ENCODE measurements at places on chromosomes 4 and X. TPM values are rescaled to one million over a fixed set of nuclear protein-coding genes. Genes with fewer than 3 reads are reported as not detected.

DNA sequence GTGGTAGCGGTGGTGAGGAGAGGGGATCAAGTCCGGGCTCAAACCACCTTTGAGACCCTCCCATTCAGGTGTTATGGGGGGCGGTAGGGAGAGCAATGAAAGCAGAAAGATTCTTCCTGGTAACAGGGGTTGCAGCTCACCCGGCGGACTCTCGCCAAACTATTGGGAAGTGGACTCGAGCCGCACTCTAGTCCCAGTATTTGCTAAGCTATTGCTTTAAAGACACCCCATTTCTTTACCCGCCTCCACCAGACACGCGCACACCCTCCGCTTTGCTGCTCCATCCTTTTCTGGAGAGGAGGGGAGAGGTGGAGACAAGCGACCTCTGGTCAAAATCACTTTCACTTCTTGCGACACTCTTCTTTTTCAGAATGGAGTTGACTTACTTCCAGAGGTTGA lies 625 bp upstream of the GABRA4 start:
- no peak for DNase-seq

The MAGEE2 gene
- total RNA-seq, result 0.48 TPM

DNA sequence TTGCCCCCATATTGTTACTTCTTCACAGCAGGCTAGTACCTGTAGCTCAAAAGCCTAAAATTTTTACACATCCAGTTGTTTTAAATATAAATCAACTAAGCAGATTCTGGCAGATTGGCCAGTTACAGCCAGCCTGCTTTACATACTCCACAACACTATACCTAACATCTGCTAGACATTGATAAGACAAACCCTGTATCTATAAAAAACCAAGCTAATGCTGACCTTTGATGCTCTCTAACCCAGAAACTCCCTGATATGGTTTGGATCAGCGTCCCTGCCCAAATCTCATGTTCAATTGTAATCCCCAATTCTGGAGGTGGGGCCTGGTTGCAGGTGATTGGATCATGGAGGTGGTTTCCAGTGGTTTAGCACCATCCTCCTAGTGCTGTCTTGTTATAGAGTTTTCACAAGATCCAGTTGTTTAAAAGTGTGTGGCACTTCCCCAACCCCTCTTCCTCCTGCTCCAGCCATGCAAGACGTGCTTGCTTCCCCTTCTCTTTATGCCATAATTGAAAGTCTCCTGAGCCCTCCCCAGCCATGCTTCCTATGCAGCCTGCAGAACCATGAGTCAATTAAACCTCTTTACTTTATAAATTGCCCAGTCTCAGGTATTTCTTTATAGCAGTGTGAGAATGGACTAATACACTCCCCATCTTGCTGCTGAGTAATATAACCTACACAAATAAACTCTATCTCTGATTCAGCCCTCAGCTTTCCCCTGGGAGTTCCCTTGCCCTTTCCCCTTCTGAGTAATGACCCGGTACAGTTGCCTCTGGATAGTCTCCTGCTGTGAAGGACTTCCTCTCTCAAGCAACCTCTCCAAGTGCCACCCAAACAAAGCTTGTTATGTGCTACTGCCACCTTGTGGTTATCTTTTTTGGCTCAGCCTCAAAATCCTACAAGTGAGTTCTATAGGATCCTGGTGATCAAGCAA lies 39.6 kb downstream of the ZCCHC13 start:
- peak; percentile 28 for DNase-seq

DNA sequence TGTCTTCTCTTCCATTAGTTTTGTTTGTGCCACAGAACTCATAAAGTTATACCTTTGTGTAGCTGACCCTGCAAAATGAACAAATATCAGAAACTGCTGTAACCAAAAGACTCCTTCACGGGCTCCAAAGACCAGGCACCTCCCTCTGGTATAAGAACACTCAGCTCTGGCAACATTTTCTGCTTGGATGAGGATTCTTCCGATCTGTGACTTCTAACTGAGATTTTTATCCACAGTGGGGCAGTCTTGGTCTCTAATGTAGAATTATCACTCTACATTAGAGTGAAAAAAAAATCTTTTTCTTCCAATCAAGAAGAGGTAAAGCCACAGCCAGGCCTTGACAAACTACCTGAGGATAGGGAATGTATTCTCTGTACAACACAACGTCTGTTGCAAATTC lies 38.5 kb upstream of the PRSS48 start:
- peak; percentile 77 for DNase-seq

The TACR3 gene
- 1.9 TPM for total RNA-seq

GRCh38 chr4:70994069-70994366 lies 569 bp downstream of the DCK start:
- DNase-seq, result no peak

DNA sequence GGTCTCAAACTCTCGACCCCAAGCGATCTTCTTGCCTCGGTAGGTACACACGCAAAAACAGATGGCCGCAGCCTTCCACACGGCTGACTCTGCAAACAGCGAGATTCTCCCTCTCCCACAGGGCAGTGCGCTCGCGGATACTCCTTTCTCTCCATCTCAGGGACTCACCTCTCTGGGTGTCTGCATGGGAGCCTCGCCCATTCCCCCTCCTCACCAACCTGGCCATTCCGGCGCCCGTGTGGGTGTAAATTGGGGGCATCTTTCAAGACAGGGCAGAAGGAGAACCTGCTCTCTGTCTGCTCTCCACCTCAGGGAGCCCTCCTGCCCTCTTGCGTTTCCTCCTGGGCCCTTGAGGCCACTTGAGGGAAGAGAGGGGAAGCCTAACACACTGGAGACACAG lies 4.4 kb downstream of the CTAG2 start:
- DNase-seq, result no peak

- DNase-seq, result no peak
Observed at GRCh38 chr4:155638195-155638965, 28.3 kb upstream of the GUCY1A1 start.

The NWD2 gene
- 2.4 TPM for total RNA-seq

- DNase-seq, result no peak
Observed at GRCh38 chr4:15235135-15235534, 192.7 kb upstream of the C1QTNF7 start.

GRCh38 chr4:16916719-16917337 lies 18.4 kb upstream of the LDB2 start:
- DNase-seq, result no peak

GRCh38 chr4:95835672-95836071 lies 4.2 kb upstream of the PDHA2 start:
- DNase-seq, result no peak

DNA sequence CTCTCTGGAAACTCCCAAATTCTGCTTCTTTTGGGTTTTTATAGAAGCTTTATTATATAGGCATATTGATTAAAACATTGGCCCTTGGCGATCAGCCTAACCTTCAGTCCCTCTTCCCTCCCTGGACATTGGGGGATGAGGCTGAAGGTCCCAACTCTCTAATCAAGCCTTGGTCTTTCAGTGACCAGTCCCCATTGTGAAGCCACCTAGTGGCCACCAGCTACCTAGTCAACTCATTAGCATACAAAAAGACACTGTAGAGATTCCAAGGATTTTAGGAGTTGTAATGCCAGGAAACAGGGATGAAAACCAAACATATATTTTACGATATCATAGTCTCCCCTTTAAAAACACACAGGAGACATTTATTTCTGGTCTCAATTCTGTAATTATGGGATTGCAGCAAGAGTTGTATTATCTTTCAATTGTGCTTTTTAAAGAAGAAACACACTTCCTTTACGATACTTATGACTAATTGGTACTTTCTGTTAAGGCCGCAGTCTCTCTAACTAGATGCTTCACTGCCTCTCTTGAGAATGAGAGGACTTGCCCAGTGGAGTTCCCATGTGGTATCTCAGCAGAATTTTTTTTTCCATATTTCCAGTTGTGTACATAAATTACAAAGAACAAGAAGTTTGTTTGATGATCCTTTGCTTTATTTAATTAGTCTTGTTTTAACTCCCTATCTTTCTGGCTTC lies 58.2 kb downstream of the WDR17 start:
- no peak for DNase-seq

DNA sequence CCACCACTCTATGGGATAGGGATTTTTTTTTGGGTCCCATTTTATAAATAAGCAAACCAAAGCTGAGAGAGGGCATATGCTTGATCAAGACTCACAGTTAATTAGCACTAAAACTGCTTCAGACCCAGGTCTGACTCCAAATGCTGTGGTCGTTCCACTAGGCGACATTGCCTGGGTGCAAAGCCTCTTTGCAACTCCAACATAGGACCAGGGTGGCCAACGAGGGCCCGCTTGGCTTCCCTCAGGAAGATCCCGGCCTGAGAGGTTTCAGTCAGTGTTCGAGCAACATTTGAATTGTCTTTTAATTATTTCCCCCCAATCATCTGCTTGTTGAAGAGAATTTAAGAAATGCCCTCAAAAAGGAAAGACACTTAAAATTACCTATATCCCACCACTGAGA lies 11.2 kb downstream of the PJA1 start:
- no peak for DNase-seq

DNA sequence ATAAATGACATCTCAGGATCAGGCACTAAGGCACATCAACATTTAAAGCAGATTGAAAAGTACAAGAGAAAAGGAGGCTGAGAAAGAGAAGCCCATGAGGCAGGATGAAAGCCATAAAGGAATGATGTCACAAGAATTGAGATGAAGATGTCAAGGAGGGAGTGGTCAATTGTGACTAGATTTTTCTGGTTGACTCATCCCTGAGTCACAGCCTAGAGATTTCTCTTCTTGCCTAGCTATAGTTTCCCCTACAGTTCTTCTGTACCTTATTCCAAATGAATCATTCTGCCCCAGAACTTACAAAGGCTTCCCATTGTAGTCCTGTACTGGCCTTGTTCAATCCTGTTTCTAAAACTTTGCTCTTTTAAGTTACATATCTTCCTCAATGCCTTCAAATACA lies 3.4 kb upstream of the USP53 start:
- peak; percentile 5 for DNase-seq

GRCh38 chrX:276581-277201 lies 4.5 kb upstream of the PLCXD1 start:
- DNase-seq, result peak; percentile 19

DNA sequence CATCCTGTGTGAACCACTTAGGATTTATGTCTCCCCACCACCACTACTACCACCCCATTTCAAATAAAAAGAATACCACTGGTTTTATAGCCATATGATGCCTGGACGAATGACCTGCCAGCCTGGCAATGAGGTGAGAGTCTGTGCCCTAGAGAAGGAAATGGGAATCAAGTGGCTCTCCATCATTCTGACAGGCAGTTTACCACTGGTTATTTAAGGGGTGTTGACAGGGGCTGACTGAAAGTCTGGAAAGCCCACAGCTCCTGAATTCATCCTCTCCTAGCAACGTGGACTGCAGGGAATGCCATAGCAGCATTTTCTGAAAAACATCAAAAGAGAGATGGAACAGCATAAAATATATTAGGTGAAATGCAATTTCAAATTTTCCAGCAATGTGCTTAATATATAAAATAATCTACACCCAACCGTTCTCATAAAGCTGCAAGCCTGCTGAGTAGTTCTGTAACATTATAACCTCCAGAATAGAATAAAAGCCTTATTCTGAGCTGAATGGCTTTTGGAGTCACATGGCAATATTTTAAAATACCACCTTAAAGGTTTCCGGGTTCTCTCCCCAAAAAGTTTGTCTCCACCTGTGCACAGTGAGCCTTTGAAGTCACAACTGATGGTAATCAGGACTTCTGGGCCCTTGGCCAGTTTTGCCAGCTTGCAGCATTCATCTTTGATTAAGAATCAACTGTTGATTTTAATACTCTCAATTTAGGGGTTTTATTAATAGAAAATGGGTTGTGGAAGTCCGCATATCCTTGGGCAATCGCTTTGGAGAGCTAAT lies 121.5 kb downstream of the DCTD start:
- DNase-seq, result no peak

DNA sequence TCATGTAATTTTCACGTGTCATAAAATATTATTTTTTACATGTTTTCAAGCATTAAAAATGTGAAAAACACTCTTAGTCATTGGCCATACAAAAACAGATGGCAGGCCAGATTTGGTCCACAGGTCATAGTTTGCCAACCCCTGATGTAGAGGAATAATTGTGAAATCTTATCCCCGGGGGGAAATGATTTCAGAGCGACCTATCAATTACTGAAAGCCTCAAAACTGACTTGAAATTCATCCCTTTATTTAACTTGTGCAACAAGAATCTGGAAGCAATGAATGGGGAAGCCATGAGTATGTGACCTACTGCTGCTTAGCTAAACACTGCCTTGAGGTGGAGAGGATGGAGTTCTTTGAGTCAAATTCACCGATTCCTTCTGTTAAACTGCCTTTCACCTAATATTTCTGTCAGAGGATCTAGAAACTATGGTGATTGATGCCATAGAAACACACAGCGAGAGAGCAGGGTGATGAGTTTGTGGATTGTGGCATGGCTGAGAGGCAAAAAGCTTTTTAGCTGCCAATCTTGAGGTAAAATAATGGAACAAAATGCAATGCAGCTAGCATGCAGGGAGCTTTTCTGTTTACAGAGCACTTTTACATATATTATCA lies 30.3 kb upstream of the BRS3 start:
- no peak for DNase-seq

DNA sequence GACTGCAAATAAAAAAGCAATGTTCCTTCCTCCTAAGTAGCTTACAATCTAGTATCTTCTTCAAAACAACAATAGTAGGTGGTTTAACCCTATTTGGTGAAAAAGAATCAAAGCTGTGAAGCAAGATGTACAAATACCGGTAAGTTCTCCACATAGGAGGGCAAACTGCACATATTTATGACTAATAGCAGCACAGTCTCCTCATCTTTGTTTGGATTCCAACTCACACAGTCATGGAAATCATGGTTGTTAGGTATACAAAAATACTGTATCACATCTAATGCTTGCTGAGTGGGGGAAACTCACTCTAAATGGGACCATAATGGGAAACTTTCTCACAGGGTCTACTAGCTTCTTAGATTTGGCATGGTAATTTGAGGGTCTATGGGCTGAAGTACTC lies 597.2 kb downstream of the INPP4B start:
- no peak for DNase-seq

DNA sequence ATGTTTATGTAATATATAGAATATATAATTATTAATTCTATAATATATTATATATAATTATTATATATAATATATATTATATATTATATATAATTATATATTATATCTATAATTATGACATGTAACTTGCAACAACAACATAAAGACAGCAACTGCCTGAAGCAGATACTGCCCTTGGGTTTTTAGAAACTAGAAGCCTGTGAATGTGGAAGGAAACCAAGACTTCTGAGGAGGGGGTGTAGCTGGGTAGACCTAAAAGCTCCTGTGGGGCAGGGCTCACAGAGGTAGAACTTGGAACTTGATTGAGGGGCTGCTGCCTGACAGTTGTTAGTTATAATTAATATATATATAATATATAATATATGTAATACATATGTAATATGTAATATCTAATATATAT lies 167.2 kb upstream of the SLIT2 start:
- no peak for DNase-seq

GRCh38 chrX:8629871-8630270 lies 102.1 kb downstream of the ANOS1 start:
- no peak for DNase-seq

The AMOT gene
- 12.5 TPM for total RNA-seq

The TLR3 gene
- 5.1 TPM for total RNA-seq

The GAGE13 gene
- total RNA-seq, result not detected

- DNase-seq, result no peak
Observed at GRCh38 chr4:80073473-80074008, 512 bp upstream of the ANTXR2 start.
